CD14-positive monocyte (primary cell): ENCODE measurements at places on chromosomes 3 and 15. TPM values are rescaled to one million over a fixed set of nuclear protein-coding genes. Genes with fewer than 3 reads are reported as not detected.

- no peaks in the 10 kb centered on the region for H3K36me3 ChIP-seq
- H3K27ac ChIP-seq: no peak overlapping the region
- H3K27me3 ChIP-seq: no peaks in the 10 kb centered on the region
- no peak overlapping the region for H3K4me3 ChIP-seq
- H3K4me1 ChIP-seq: no peaks in the 10 kb centered on the region
These were observed 399.2 kb downstream of the LRTM1 start for GRCh38 chr3:54528668-54529067.

DNA sequence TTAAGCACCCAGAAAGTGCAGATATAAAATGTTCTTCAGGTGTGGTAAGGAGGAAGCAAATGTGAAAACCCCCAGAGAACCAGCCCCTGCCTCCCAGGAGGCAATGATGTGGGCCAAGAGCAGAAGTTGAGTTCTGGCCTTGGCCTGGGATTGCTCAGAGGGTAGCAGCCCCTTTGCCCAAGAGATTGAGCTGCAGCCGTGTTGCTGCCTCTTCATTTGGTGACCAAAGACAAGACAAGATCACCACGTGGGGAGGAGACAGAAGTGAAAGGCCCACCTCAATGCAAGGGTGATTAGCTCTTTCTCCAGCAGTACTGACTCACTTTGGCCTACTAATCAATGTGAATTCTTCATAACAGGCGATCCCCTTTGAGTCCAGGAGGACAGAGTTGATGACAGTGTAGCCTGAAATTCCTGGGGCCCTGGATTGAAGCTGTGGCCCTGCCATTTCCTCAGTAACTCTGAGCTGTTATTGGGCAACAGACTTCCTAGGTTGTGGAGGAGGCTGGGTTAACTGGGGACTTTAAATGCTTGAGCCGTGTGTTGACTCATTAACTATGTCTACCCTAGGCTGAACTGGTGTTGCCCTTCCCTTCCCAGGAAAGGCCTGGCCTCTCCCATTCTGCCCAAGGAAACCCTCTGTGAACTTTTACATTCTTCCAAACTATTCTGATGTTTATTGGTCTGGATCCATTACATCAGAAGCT, 86.5 kb downstream of the ST6GAL1 start:
- H3K27me3 ChIP-seq: no peaks in the 10 kb centered on the region
- H3K27ac ChIP-seq: peak overlapping the region; percentile 11
- H3K4me3 ChIP-seq: no peak overlapping the region
- DNase-seq: peak; percentile 72

DNA sequence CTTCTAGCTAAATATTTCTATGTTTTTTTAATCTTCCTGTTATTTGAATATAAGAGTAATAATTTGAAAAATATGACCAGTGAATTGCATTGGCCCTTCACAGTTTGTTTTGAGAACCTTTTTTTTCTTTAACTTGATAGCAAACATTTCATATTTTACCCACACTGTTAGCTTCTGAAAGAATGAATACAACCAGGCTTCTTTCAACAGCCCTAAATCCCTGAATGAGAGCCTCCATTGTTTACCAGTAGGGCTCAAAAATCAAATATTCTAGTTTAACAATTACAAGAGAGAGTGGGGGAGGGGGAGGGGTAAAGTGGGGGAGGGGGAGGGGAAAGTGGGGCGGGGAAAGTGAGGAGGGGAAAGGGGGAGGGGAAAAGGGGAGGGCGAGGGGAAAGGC, 14.5 kb upstream of the TOP2B start:
- peaks cover 3% of the 10 kb centered on the region for H3K4me1 ChIP-seq
- H3K27me3 ChIP-seq: no peaks in the 10 kb centered on the region
- H3K27ac ChIP-seq: no peak overlapping the region
- H3K4me3 ChIP-seq: no peak overlapping the region
- no peaks in the 10 kb centered on the region for H3K36me3 ChIP-seq

GRCh38 chr3:73669260-73669659, 44.5 kb upstream of the PDZRN3 start:
- H3K27me3 ChIP-seq: no peaks in the 10 kb centered on the region
- no peaks in the 10 kb centered on the region for H3K36me3 ChIP-seq
- no peaks in the 10 kb centered on the region for H3K4me1 ChIP-seq

GRCh38 chr3:106168962-106169750, 300.3 kb upstream of the CBLB start:
- no peaks in the 10 kb centered on the region for H3K36me3 ChIP-seq
- no peak for DNase-seq
- H3K27ac ChIP-seq: no peak overlapping the region
- H3K4me3 ChIP-seq: no peak overlapping the region
- H3K4me1 ChIP-seq: no peaks in the 10 kb centered on the region

DNA sequence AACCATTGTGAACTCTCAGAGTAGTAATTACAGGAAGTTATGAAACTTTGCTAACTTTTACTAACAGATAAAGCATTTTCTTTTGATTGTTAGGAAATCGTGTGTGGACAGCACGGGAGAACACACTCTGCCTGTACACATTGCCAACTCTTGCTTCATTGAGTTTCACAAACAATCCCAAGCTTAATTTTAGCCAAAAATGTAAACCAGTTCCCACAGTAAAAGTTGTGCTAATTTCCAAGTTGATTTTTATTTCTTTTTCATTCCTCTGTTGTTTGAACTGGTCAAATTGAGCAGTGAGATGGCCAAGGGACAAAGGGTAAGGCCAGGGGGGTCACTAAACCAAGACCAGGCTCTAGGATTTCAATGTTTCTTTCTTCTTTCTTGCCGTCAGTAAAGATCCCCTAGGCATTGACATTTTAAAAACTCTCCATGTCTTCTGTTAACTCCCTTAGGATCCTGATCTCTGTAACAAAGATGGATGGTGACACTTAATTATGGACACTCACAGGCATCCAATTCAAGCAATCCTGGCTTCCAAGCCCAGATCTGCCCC, 414.9 kb downstream of the RBMS3 start:
- peak overlapping the region; percentile 16 for H3K4me3 ChIP-seq
- H3K27ac ChIP-seq: no peak overlapping the region
- H3K27me3 ChIP-seq: no peaks in the 10 kb centered on the region

GRCh38 chr3:52787672-52788625, 6.6 kb upstream of the ITIH3 start:
- no peaks in the 10 kb centered on the region for H3K27me3 ChIP-seq
- DNase-seq: no peak
- no peak overlapping the region for H3K4me3 ChIP-seq
- no peaks in the 10 kb centered on the region for H3K36me3 ChIP-seq
- peaks cover 1% of the 10 kb centered on the region for H3K4me1 ChIP-seq

GRCh38 chr3:123276346-123277006, 74.7 kb downstream of the SEC22A start:
- no peaks in the 10 kb centered on the region for H3K4me1 ChIP-seq
- H3K4me3 ChIP-seq: no peak overlapping the region
- H3K27me3 ChIP-seq: no peaks in the 10 kb centered on the region
- DNase-seq: no peak

DNA sequence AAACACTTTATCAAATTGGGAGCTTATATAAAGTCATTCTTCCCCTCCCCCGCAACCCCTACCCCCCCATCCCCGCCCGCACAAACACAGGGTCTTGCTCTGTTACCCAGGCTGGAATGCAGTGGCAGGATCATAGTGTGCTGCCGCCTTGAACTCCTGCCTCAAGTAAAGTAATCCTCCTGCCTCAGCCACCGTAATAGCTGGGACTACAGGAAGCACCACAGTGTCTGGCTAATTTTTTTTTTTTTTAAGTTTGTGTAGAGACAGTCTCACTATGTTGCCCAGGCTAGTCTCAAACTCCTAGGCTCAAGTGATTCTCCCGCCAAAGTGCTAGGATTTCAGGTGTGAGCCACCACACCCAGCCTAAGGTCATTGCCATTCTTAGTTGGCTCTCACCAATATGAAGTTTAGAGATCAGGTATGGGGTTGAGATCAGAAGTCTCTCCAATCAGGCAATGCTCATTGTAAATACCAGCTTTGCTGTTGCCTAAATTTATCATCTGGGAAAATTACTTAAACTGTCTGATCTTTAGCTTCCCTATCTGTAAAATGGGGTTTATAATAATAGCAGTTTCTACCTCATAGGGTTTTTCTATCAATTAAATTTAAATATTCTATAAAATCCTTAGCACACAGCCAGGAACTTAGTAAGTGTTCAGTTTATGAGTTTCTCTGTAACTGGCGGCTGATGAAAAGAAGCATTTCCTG, 60.3 kb downstream of the TGFBR2 start:
- DNase-seq: no peak
- peaks cover 27% of the 10 kb centered on the region for H3K4me1 ChIP-seq
- peaks cover 68% of the 10 kb centered on the region for H3K36me3 ChIP-seq
- no peak overlapping the region for H3K4me3 ChIP-seq
- H3K27me3 ChIP-seq: no peaks in the 10 kb centered on the region

DNA sequence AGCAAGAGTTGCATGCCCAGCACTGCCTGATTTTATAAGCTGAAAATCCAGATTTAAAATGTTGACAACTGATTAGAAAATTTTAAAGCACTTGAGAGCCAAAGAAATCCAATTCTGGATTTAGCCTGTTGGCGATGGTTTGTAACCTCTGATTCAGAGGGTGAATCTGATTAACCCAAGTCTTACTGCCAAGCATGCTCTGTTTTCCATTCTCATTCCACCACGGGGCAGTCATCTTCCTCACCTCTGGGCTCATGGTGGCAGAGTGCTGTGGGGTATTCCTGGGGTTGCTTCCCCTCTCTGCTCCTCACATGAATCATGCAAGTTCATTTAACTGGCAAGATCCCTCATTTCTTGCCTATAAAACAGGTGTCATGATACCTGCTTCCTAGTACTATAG, 342.2 kb downstream of the EPHB1 start:
- DNase-seq: no peak
- no peak overlapping the region for H3K27ac ChIP-seq
- H3K36me3 ChIP-seq: no peaks in the 10 kb centered on the region
- H3K4me1 ChIP-seq: no peaks in the 10 kb centered on the region
- no peaks in the 10 kb centered on the region for H3K27me3 ChIP-seq

- H3K27ac ChIP-seq: no peak overlapping the region
- DNase-seq: no peak
- peaks cover 12% of the 10 kb centered on the region for H3K4me1 ChIP-seq
- no peaks in the 10 kb centered on the region for H3K36me3 ChIP-seq
These were observed 15.6 kb upstream of the FLNB start for GRCh38 chr3:57992452-57993213.

DNA sequence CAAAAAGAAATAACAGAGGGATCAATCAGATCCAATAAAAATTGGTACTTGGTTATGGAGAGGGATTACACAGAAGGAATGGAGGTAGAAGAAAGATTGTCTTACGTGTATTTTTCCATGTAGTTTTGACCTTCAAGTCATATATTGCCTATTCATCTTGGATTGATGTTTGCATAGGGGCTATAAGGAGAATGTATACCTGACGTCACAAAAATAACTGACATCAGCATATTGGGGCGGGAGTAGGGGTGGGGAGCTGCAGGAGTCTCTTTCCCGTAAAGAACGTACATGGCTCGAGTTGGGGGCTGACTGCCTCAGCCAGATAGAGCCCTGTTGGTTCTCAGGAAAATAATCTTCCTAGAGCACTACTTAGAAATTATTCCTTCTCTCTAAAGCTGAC, 5.9 kb upstream of the FURIN start:
- no peak for DNase-seq
- peaks cover 63% of the 10 kb centered on the region for H3K4me1 ChIP-seq
- H3K27ac ChIP-seq: peak overlapping the region; percentile 88

GRCh38 chr3:66276705-66277274, 56.0 kb downstream of the SLC25A26 start:
- no peaks in the 10 kb centered on the region for H3K27me3 ChIP-seq
- no peak overlapping the region for H3K4me3 ChIP-seq
- H3K27ac ChIP-seq: no peak overlapping the region
- DNase-seq: peak; percentile 26
- no peaks in the 10 kb centered on the region for H3K36me3 ChIP-seq

DNA sequence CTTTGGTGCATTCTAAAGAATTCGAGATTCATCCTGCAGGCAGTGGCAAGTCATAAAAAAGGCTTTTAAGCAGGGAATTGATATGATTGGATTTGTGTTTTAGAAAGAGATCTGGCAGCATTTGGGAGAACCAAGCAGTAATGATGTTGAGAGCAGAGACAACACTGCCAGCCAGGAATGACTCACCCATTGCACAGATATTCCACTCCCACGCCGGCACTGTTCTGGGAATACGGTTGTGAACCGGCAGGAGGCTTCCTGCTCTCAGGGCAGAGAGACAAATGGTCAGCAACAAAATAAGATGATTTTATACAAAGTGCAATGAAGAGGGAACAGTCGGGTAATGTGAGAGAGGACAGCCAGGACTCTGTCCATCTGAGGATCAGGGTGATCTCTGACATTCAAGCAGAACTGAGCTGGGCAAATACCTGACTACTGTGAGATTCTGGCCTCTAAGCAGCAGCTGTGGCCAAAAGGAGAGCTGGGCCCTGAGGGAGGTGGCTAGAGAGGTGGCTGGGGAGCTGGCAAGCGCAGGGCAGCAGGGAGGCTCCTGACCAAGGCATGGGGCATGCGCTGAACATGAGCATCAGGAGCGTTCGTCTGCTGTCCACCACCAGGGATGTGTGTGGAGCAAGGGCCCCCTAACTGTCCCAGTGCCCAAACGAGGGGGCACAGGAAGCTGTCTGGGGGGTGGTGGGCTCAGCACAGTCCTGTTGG, 56.1 kb upstream of the PLXNA1 start:
- no peak overlapping the region for H3K4me3 ChIP-seq
- peaks cover 74% of the 10 kb centered on the region for H3K27me3 ChIP-seq

DNA sequence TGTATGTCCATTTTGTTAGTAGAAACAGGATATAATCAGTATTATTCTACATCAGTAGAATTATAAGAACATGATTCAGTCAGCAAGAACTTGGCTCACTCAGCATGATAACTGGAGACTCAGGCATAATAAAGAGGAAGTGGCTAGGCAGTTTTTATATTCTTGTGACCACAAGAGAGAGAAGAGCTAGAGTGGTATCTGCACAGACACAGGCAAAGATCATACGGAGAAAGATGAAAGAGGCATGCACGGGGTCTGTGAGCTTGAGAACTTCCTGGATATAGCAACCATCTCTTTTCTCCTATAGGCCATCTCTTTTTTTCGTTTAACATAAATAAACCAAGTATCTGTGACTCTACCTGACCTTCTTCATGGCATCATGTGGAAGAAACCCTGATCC, 46.8 kb downstream of the MYO5A start:
- no peaks in the 10 kb centered on the region for H3K36me3 ChIP-seq
- no peak overlapping the region for H3K27ac ChIP-seq
- peak; percentile 65 for DNase-seq
- no peak overlapping the region for H3K4me3 ChIP-seq
- H3K4me1 ChIP-seq: peaks cover 44% of the 10 kb centered on the region

Gene TMCO5A
- polyA plus RNA-seq: not detected

Gene SIDT1
- 1.1 and 3.2 TPM in 2 replicates for polyA plus RNA-seq

Gene EPB42
- polyA plus RNA-seq: 0.08 TPM

Gene SYNM
- 0.04 TPM in 2 replicates for polyA plus RNA-seq

Gene CCDC9B
- 0.39 TPM for polyA plus RNA-seq

Gene OSTN
- not detected for polyA plus RNA-seq
